ENCODE measurements at places on chromosomes 6 and 20.
A peak's percentile ranks its signal among the peaks of the same experiment; 100 is the strongest.

- DNase-seq = no peak
Observed at GRCh38 chr6:39908838-39909583, 25.3 kb downstream of the MOCS1 start.

- DNase-seq = no peak
Observed at GRCh38 chr20:9294041-9294440, 220.3 kb upstream of the LAMP5 start.

- no peak for DNase-seq
Observed at GRCh38 chr6:134997133-134997995, 47.5 kb upstream of the ALDH8A1 start.

- DNase-seq = no peak
Observed at GRCh38 chr6:63864061-63864460, 228.5 kb downstream of the PHF3 start.

- peak; percentile 95 for DNase-seq
Observed at GRCh38 chr20:52410182-52410647, 218.6 kb upstream of the ZFP64 start.

DNA sequence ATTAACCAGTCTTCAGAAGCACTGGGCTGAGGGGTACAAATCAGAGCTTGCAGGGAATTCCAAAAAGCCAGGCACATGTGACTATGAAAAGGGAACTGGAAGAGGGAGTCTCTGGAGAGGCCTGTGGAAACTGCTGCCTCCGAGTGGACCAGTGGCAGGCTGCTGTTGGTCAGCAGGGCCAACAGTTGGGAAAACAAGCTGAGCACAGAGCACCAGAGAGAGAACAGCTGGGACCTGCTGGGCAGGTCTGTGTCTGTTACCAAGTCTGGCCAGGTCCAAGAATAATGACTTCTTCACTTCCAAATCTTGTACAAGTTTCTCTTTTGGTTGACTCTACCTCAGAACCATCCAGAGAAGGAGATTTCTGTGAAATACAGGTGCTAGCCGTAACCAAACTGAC, 81.4 kb downstream of the LIN28B start:
- no peak for DNase-seq

GRCh38 chr6:116512734-116513133, 1.3 kb downstream of the CALHM5 start:
- DNase-seq = no peak

DNA sequence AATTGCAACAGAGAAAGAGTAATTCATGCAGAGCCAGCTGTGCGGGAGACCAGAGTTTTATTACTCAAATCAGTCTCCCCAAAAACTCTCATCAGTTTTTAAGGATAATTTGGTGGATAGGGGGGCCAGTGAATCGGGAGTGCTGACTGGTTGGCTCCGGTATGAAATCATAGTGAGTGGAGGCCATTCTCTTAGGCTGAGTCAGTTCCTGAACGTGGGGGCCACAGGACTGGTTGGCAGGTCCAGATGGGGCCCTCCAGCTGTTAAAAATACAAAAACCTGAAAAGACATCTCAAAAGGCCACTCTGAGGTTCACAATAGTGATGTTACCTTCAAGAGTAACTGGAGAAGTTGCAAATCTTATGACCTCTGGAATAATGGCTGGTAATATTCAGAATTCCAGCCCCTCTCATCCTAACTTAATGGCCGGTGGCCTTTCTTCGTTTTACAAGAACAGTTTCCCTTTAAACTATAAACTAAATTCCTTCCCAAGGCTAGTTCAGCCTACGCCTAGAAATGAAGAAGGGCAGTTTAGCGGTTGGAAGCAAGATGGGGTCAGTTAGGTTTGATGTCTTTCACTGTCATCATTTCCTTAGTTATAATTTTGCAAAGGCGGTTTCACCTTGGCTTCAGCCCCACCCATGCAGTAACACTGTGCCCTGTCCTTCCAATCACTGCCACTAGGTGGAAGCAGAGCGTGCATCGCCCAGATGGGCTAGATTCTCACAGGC, 6.8 kb upstream of the MICA start:
- no peak for DNase-seq

DNA sequence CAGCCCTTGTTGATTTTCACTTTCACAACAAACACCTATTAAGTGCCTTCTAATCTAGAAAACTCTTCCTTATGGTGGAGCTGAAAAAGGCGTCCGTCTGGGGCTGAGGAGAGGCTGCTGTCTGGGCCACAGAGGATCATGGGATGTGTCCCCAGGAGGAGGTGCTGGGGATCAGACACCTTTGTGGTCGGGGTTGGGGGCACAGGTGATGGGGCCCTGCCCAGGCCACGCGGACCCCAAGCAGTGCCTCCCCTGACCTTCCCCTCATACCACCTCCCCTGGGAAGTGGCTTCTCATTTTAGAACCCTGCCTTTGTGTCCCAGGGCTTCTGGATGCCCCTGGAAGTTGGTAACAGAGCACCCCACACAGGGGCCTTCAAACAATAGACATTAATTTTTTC, 41.1 kb downstream of the SUN5 start:
- no peak for DNase-seq

DNA sequence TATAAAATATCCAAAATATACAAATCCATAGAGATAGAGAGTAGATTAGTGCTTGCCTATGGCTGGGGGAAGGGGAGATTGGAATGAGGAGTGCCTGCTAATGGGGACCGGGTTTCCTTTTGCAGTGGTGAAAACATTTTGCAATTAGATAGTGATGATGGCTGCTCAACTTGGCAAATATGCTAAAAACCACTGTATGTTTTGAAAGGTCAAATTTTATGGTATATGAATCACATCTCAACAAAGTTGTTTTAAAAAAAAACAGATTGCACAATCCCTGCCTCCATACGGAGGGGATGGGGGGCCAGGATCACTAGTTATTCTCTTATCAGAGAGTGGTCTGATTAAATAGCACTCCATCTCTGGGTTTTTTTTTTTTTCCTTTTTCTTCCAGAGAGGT, 76.9 kb upstream of the RIPOR2 start:
- peak; percentile 87 for DNase-seq

DNA sequence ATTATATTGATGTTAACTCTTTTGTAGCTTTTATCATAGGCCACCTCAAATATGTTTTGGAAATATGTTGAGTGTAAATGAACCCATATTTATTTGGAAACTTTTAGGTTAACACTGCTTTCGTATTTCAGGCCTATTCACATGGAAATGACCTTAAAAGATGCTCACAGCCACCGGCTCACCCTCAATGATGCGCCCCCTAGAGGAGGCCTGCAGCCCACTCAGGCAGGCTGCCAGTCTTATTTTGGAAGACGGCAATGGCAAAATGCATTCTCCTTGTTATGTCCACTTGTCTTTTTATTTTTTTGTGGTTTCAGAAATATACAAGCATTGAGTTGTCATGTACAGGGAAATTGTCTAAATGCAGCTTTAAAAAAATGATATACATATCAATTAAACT, 869.7 kb downstream of the PHF3 start:
- no peak for DNase-seq

GRCh38 chr20:38343311-38344106, 2.8 kb upstream of the LBP start:
- no peak for DNase-seq

- no peak for DNase-seq
Observed at GRCh38 chr6:90005048-90005827, 111.0 kb downstream of the GJA10 start.

GRCh38 chr6:138769102-138769676, 4.4 kb upstream of the CCDC28A start:
- DNase-seq = no peak

GRCh38 chr20:44704551-44704971, 10.6 kb upstream of the CCN5 start:
- no peak for DNase-seq

DNA sequence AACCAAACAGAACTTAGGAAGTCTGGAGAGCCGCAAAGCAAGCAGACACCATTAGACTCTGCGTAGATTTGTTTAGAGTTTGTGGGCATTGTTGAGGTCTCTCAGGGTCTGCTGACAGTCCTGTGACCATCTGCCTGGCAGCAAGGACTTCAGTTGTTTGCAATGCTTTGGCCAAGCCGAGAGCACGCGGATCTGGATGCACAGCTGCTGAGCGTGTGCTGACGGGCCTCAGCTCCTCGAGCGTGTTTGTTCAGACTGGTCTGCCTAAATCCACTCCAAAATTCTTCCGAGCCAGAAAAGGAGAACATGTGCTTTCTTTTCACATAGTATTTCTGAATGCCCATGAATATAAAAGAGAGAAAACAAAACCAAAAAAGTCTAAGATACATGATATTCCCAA, 159.0 kb downstream of the ZNF217 start:
- DNase-seq = no peak

DNA sequence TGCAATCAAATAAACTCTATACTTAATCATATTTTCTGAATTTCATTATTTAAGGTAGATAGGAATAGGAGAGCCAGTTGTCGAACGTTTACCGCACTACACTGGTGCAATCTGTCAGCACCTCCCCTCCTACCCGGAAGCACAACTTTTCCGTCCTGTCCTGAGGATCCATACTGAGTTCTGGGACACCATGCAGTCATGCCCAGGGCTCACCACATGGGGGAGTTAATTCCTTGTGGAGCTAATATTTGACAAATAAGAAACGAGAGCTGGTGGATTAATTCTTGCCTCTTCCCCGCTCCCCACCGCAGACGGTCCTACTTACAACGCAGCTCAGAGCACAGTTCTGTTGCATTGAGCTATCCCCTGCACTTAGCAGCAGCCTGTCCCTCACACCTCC, 107.7 kb upstream of the RALGAPA2 start:
- no peak for DNase-seq

DNA sequence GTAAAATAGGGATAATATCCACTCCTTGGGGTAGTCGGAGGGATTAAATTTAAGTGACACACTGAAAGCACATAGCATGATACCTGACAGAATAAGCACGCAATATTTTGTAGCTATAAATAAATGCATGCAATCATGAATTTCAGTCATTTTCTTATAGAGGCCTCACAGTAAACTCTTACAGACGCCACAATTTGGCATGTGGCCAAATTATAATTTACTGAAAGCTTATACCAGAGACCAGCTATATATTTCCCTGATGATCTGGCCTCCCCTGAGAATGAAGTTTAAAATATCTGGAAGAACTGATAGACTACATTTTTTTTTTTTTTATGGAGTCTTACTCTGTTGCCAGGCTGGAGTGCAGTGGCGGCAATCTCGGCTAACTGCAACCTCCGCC, 40.9 kb downstream of the QRSL1 start:
- no peak for DNase-seq

DNA sequence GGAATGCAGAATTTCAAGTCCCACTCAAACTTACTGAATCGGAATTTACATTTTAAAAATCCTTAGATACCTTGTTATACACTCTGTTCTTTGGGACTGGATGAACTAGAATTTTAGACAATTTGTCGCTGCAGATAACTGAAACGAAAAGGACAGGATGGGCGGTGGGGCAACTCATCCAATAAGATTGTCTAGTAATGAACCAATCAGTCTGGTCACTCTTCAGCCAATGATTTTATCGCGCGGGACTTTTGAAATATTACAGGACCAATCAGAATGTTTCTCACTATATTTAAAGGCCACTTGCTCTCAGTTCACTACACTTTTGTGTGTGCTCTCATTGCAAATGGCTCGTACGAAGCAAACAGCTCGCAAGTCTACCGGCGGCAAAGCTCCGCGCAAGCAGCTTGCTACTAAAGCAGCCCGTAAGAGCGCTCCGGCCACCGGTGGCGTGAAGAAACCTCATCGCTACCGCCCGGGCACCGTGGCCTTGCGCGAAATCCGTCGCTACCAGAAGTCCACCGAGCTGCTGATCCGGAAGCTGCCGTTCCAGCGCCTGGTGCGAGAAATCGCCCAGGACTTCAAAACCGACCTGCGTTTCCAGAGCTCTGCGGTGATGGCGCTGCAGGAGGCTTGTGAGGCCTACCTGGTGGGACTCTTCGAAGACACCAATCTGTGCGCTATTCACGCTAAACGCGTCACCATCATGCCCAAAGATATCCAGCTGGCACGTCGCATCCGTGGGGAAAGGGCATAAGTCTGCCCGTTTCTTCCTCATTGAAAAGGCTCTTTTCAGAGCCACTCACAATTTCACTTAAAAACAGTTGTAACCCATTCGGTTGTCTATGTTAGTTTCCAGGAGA, 41.9 kb upstream of the HFE start:
- DNase-seq = peak; percentile 88

DNA sequence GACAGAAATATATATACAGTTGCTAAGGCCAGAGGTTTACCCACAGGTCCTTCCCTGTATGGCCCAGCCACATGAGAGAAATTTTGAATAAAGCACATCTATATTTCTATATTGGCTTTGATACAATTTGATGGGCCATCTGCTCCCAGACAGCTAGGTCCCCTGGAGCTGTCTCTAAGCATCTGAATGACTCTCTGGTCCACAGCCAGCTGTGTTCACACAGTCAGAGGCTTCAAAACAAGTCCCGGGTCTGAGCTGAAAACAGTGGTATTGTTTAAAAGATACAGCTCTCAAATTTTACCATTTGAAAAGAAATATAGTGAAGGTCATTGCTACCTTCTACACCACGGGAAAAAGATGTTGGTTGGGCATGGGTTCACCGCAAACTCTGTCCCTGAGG, 161.1 kb downstream of the SLC35B3 start:
- DNase-seq = no peak

DNA sequence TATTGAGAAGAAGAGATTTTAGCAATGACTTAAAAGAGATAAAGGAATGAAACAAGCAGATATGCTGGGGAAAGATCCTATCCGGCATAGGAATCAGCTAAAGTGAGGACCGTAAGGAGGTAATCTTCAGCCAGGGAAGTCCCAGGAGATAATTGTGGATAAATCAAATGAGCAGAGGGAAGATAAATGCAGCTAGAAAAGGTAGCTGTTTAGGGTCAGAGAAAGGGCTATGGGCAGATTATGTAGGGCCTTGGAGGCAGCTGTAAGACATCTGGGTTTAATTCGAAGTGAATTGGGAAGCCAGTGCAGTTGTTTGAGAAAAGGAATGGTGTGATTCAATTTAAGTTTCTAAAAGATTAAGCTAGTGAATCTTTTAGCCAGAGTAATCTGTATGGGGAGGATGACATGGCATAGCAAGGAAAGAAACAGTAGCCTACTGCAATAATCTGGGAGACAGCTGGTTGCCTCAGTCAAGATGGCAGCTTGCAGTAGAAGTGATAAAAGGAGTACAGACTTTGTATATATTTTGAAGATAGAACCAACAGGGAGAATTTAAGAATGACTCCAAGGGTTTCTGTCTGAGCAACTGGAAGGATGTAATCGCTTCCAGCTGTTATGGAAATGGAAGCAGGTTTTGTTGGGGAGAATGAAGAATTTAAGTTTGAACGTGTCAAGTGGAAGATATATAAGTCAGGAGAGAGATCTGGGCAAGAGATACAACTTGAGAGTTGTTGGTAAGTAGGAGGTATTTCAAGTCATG, 552.3 kb upstream of the FLRT3 start:
- no peak for DNase-seq

GRCh38 chr6:136990754-136991153, 54.0 kb downstream of the IL20RA start:
- no peak for DNase-seq

- no peak for DNase-seq
Observed at GRCh38 chr6:169577974-169578373, 123.9 kb downstream of the WDR27 start.

- DNase-seq = no peak
Observed at GRCh38 chr20:2142649-2143048, 41.0 kb downstream of the STK35 start.

GRCh38 chr6:92341201-92341600, 1078.2 kb downstream of the EPHA7 start:
- DNase-seq = no peak

Measured in fibroblast of skin of left biceps (primary cell).